ENCODE measurements at places on chromosomes 13 and 19.

GRCh38 chr13:22925881-22926747 lies 254.7 kb upstream of the SGCG start:
- DNase-seq, result peak; percentile 74

GRCh38 chr19:38977445-38978325 lies 2.1 kb upstream of the FBXO17 start:
- no peak for DNase-seq

- DNase-seq, result no peak
These were observed 21.0 kb downstream of the COMP start for GRCh38 chr19:18769989-18770528.

- no peak for DNase-seq
These were observed 3.6 kb upstream of the LIN7B start for GRCh38 chr19:49110567-49110966.

DNA sequence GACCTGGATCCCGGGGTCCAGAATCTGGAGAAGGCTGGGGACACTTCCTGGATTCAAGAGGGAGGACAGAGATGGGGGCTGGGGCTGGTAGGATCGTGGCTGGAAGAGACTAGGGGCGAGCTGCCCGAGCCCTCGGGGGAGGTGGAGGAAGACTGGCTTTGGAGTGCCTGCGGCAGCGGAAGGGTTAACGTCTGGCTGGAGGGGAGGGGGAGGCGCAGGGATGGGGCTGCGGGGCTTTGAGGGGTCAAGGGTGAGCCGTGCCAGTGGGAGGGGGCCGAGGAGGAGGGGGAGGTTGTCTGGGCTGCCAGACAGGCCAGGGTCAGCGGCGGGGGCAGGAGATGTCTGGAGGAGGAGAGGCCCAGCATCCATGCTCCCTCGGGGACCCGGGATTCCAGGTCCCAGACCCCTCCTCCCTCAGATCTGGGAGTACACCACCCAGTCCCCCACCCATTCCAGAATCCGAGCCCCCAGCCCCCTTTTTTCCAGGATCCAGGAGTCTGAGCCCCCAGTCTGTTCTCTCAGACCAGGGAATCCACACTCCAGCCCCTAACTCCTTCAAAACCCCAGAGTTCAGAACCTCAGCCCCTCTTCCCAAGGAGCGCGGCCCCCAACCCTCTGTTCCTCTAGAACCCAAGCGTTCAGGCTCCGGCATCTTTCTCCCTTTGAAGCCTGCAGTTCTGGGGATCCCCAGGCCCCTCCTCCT lies 3.2 kb upstream of the SPACA6 start:
- no peak for DNase-seq

DNA sequence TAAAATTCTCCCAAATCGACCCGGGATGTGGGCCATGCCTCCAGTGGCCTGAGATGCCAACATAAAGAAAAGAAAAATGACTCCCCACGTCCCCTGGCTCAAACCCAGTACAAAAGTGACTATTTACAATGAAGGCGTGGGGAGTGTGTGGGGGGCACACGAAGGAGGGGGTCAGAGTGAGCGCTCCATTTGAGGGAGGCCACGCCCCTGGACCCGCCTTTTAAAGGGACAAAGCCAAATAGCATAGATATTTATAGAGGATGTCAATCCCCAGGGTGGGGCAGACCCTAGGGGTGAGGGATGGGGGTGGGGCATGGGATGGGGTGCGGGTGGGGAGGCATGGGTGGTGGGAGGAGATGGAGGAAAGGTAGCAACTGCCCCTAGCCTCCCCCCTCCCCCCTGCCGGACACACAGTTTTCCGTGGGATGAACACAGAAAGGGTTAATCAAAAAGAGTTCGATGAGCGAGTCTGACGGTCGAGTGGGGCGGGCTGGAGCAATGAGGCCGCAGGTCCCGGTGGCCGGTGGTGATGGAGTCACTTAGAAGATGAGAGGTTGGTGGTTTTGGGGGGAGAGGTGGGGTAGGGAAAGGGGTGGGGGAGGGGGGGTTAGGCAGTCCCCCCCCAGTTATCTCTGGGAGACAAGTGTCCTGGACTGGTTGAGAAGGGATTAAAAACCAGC lies 20.1 kb upstream of the NANOS2 start:
- DNase-seq, result no peak

DNA sequence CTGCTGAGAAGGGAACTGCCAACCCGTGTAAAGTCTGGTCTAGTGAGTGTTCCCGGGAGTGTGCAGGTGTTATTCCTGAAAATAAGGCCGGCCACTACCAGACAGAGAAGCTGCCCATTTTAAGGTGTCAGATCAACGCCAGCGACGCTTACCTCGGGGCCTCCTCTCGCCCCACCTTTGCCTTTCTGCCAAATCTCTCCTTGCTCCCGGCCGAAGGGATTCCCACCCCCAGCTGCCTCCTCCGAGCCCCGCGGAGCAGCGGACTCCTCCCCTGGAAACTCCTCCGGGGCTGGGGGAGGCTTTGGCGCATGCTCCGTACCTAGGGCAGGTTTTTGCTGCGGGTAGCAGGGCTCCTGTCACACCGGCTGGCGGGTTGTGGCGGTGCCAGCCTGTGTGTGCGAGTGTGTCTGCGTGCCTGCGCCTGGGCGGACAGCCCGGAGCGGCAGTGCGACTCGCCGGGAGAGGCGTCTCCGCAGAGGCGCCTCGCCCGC lies at the start of gene HS6ST3:
TSS of gene HS6ST3 (plus strand) at position 359 of the 491 bp plus-strand sequence.
- peak; percentile 80 for DNase-seq

GRCh38 chr13:103403148-103403740 lies 337.0 kb upstream of the SLC10A2 start:
- DNase-seq, result no peak

GRCh38 chr13:20400774-20401173 lies 124.9 kb downstream of the CRYL1 start:
- DNase-seq, result no peak

DNA sequence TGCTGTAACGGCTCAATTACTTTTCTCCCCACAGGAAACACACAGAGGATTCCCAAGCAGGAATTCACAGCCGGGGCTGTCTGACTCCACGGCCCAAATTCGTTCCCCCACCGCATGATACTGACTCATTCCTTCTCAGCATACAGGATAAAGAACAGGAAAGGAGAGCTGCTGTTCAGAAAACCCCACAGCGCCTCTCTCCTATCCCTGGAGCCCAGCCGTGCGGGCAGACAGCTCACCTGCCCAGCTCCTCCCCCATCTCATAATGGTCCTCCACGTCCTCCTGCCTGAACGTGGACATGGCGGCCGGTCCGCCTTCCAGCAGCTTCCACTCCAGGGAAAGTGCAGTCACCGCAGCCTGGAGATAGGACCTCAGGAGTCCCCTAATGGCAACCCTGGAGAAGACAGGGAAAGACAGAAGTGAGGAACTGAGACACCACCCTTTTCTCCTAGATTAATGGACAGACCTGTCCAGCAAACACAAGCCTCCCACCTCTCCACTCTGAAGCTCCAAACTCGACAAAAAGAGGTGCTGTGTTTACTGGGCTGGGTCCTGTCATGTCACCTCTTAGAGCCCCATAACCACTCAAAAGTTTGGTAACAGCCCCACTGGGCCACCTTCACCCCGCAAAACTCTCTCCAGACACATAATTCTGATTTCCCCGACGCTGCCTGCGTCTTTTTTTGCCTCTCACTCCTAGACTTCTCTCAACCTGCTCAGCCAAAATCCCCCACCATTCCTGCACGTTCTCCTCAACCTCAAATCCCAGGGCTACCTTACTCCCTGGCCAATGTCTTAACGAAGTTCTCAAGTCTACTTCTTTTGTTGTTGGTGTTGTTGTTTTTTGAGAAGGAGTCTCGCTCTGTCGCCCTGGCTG lies 1.2 kb downstream of the DAPK3 start:
- peak; percentile 23 for DNase-seq

DNA sequence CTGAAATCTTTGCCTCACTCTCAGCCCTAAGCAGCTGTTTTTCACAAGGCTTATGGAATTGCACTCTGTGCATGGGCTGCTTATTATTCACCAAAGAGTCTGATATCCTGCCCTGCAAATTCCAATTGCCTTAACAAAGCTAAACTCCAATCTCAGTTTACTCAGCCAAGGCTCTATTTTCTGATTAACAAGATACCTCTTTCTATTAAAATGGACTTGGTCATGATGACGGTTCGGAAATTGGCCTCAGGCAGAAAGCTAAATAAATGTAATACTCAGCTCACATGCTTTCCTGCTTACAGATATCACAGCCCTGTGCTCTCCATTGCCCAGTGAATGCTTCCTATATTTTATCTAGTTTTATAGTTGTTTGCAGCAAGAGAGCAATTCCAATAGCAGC lies 1270.8 kb downstream of the PCDH9 start:
- no peak for DNase-seq

DNA sequence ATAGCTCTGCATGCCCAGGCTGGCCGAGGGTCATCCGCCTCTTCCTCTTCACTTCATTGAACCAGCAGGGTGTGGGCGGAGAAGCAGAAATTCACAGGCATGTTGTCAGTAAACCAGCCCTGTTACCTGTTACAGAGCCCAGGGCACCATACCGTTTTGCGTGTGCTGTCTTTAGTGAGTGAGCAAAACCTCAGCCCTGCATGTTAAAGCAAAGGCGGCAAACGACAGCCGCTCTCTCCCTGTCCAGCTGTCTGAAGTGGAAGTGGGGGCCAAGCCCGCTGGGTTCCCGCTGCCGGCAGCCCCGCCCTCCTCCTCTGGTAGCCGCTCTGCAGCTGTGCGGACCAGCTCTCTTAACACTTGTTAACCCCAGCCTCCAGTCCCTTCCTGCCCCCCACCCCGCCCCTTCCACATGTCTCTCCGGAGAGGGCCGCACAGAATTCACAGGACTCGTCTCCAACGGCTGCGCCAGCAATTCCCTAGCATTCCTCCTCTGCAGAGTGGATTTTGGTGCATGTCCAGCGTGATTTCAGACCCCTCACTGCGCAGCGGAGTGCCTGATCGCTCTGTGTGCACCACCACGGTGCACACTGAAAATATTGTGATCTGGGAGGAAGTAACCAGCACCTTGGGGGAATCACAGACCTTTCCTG lies 12.7 kb downstream of the KLHL26 start:
- peak; percentile 58 for DNase-seq

- peak; percentile 16 for DNase-seq
These were observed 1704.7 kb downstream of the SLITRK5 start for GRCh38 chr13:89375839-89376238.

GRCh38 chr13:29479716-29480492 lies 115.6 kb downstream of the SLC7A1 start:
- no peak for DNase-seq

GRCh38 chr19:53880711-53881481 lies 1.1 kb upstream of the PRKCG start:
- no peak for DNase-seq

- DNase-seq, result no peak
These were observed at the start of gene RASGRP4 for GRCh38 chr19:38425810-38426466. Gene RASGRP4, minus strand, starts transcription at chr19:38426219. Its CDS starts 128 bp downstream, at chr19:38426091.

DNA sequence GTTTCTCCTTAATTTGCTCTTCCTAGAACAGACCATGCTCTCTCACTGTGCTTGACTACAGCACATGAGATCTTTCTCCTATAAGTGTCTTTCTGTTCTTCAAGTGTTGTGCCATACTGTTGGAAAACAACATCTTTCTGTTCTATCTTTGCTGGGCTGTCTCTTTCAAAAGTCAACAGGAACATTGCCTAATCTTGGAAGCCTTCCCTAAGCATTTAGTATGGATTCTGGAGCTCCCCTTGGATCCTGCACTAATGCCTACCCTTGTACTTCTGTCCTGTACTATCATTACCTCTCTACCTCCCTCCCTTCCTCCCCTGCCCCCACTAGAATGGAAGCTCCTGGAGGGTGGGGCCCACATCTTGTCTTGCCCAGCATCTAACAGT lies 26.8 kb downstream of the STARD13 start:
- no peak for DNase-seq

- no peak for DNase-seq
These were observed 17.6 kb downstream of the KDM4B start for GRCh38 chr19:4986471-4986891.

- DNase-seq, result no peak
These were observed 449.8 kb downstream of the FGF9 start for GRCh38 chr13:22120646-22121045.

DNA sequence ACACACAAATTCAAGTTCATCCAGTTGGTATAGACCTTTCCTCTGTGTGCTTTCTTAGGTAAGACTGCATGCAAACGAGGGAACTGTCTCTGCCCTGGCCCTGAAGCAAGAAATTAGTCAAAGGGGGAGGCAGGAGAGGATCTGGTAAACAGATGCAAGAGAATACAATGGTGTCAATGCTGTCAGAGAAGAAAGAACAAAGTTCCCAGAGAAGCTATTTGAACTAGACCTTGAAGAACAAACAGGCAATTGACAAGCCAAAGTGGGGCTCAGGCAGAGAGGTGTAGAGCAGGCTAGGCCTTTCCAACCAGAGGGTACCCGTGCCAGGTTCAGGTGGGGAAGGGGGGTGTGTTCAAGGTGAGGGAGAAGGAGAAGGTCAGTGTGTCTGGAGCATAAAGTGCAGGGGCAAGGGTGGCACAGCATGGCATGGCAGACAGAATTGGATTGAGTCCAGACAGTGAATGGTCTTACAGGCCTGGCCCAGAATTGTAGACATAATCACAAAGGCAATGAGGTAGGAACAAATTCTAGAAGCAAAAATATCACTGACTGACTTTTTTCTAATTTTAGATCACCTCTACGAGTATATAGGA lies 95.0 kb upstream of the STARD13 start:
- no peak for DNase-seq

- DNase-seq, result no peak
These were observed 129.3 kb upstream of the SPACA7 start for GRCh38 chr13:112246731-112247470.

DNA sequence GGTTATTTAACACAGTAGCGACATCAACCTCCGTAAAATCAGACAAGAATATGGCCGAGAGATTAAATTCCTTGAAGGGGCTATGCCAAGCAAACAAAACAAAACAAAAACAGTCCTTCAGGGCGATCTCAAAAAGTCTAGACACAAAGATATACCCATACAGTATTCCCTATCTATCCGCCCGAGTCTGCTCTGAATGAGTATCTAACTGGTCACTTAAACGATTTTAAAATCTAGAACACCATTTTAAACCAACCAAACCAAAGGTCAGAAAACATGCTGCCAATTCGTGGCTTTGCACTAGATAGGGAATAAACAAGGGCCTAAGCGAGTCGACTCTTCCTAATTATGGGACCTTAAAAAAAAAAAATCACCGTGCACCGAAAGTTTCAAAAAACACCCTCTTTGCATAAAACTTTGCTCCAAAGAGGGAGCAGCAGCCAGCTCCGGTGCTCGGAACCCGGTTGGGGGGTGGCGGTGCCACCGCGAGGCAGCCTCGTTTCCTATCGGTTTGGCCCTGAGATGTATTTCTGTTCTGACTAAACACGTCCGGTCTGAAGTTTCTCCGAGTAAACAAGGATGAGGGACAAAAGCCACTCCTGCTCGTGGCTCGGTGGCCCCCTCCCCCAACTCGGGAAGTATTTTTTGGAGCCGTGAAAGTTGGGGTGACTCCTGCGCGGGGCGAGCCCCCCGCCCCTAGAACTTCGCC lies 1.8 kb downstream of the HMGB1 start:
- peak; percentile 93 for DNase-seq

DNA sequence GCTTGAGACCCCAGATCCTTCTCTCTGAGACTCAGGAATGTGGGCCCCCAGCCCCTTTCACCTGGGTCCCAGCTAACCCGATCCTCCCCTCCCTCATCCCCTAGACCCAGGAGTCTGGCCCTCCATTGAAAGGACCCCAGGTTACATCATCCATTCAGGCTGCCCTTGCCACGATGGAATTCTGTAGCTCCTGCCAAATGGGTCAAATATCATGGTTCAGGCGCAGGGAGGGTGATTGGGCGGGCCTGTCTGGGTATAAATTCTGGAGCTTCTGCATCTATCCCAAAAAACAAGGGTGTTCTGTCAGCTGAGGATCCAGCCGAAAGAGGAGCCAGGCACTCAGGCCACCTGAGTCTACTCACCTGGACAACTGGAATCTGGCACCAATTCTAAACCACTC lies 463 bp downstream of the FGF21 start:
- no peak for DNase-seq
